ENCODE measurements at places on chromosomes 1 and 21.

- peak; percentile 41 for DNase-seq
Observed at GRCh38 chr21:37532868-37533780, 166.6 kb downstream of the DYRK1A start.

- no peak for DNase-seq
Observed at GRCh38 chr1:164678136-164678700, 119.2 kb downstream of the PBX1 start.

DNA sequence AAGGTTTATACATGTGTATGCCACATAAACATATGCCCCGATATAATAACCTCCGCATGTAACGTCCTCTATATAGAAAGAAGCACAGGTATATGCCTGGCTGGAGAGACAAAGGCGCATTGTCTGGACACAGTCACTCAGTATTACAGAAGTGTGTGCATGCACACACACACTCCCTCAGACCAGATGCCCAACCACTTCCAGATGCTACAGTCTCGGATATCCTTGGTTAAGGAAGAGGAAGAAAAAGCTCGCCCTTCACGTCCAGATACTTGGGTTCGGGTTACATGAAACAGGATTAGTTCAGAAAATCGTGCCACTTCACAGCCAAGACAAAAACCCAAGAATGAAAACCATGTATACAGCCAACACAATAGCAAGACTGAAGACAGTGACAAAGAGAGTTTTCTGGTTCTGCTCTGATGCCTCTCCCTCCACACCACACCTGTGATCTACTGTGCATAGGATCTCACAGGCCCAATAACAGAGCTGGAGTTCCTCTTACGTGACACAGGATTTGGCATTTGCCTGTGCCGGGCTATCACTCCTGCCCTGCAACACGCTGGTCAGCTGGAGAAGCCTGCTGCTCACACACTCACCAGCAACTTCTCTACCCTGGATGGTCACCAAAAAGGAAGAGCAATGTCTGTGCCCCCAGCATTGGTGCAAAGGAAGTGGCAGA is 75.0 kb downstream of the SSBP3 start:
- DNase-seq = no peak

GRCh38 chr1:17831597-17831996 is 76.5 kb downstream of the ACTL8 start:
- no peak for DNase-seq

DNA sequence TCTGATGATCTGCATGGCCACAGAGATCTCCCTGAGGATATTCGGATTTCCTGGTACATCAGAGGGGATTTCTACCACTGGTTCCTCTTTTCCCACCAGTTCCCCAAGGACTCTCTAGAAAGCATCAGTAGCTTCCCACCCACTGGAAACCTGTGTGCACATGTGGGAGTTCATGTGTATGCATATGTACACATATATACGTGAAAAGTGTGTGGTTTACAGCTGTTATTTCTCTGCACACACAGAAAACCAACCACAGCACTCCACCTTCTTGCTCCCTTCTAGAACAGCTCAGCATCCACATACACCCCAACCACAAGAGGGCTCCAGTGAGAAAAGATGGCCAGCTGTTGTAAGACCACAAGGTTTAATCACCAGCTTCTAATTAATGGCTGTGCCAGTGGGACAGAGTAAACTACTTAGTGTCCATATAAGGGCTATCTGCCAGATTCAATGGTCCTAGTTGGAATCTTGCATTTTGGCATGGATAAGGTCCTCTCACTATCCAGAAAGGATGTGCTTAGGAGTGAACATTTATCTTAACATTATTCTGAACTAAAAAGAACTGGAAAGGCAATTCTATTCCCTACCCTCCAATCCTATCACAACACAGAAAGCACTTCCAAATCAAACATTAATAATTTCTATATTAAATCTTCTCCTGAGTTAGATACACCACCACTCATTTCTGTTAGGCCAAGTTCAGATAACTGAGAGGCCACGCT is 24.1 kb downstream of the GPR3 start:
- DNase-seq = peak; percentile 51

DNA sequence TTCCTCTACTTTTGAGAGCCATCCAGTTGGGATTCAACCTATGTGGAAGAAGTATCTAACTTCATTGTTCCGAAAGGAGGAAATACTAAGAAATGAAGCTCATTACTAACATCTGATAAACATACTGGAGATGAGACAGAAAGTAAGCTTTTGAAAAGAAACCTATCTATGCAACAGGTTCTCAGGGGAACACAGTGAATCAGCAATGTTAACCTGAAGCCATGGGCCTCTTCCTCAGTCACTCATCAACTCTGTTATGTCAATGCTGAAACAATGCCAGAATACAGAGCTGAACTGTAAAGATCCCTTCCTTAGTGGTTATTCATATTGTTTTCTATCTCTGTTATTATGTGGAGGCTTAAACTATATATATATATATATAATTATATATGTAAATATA is 55.5 kb upstream of the ESRRG start:
- DNase-seq = no peak

GRCh38 chr1:216113181-216113580 is 310.1 kb downstream of the USH2A start:
- no peak for DNase-seq

- no peak for DNase-seq
Observed at GRCh38 chr1:206039046-206039973, 13.7 kb upstream of the RHEX start.

GRCh38 chr21:42515708-42516502 is 2.3 kb downstream of the SLC37A1 start:
- DNase-seq = no peak

Measured in activated naive CD8-positive, alpha-beta T cell treated with anti-CD3 and anti-CD28 coated beads, Interleukin-2, amount 50 U/mL, for 24 hours (primary cell).